ENCODE measurements at places on chromosomes 7 and 10. TPM values are rescaled to one million over a fixed set of nuclear protein-coding genes. Genes with fewer than 3 reads are reported as not detected.
A peak's percentile ranks its signal among the peaks of the same experiment; 100 is the strongest.

GRCh38 chr10:47123716-47124288 is 176.2 kb upstream of the GDF10 start:
- DNase-seq: no peak

DNA sequence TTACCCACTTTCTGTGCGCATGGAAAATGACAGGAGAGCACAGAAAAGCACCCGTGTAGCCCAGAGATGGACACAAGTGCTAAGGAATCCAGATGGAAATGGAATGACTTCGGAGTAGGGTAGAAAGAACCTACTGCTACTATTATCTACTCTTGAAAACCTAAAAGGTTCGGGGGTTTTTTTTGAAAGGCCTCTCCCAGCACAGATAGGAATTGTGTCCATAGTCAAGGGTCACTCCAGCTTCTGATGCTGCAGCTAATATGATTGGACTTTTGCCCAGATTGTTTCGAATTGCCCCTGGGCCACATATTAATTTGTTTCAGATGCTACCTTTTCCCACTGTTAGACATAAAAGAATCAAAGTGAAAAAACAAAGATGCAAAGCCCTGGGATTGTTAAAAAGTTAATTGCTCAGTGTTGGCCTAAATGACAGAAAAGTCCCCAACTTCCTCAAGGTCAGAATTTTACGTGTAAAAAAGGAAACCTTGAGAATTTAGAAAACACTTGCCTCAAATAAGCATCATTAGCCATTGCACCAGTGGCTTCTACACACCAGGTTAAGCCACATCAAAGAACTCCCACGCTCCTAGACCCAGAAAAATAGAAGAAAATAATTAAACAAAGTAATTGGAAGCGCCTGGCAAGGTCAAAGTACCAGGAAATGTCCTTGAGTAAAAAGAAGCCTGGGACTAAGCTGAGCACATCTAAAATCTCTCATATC is 40.8 kb upstream of the INSIG1 start:
- DNase-seq: no peak

- no peak for DNase-seq
Observed at GRCh38 chr10:15370856-15371701, at the start of gene FAM171A1. Gene FAM171A1 (minus strand): TSS chr10:15371289. CDS start chr10:15371052, 237 bp downstream.

DNA sequence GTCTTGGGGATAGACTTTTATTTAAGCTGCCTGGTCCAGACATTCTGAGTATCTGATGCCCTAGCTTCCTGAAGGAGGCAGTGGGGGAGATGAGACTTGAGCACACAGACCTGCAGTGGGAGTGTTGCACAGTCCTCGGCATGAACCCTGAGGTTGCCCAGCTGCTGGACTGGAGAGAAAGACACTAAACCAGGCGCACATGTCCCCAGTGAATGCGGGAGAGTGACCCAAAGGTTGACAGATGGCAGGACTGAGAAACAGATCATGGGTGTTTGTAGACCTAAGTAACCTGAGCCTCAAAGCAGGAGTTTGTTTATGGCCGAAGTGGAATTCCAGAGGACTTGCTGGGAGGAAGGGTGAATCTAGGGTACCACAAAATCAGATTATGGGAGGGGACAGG is 15.7 kb upstream of the MSRB2 start:
- no peak for DNase-seq

- DNase-seq: no peak
Observed at GRCh38 chr10:125441151-125441550, 241.8 kb downstream of the TEX36 start.

DNA sequence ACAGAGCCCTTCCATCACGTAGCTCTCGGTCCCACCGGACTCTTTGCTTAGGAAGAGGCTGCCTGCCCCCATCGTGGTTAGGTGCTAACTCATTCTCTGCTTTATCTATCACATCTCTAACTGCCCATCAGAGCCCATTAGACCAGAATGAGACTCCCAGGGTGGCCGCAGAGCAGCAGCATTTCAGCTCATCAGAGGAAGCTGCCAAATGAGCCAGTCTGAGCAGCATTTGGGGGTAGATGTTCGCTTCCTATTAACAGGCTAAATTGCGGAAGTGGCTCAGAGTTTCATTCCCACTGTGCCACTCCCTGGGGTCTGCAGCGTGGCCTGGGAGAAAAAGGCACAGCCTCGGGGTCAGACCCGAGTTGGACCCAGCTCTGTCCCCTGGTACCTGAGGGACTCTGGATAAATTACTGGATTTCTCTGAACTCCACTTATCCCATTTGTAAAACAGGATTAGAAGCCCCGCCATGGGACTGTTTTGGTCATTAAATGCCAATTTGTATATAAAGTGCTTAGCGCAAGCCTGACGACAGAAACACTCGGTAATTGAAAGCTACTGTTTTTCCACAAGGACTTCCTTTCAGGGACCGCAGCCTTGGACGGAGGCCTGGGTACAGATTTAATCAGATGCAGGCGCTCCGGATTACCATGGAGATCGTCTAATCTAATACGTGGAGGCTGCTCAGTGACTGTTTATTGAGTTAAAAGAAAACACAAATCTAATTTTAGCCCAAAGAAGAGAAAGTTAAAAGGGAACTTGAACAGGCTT is 73.8 kb upstream of the PRLHR start:
- DNase-seq: peak; percentile 68

DNA sequence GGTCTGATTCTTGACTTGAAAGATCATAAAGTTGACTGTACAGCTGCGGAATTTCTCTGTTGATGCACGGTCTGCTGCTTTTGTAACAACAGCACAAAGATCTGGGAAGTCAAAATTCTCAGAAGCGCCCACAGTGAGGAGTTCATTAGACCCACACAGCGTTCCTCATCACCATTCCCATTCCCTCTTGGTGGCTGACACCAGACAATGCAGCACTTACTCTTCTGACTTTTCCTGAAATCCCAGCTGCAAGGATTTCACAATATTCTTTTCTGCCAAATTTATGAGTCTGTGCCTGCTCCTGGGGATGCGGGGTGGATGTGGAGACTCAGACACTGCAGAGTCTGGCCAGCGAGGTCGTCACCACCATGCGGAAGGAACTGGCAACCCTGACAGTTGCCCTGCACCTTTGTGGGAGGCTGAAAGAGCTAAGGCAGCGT is 233.9 kb downstream of the FANK1 start:
- peak; percentile 16 for DNase-seq

- no peak for DNase-seq
Observed at GRCh38 chr10:42868530-42868929, 85.9 kb downstream of the BMS1 start.

DNA sequence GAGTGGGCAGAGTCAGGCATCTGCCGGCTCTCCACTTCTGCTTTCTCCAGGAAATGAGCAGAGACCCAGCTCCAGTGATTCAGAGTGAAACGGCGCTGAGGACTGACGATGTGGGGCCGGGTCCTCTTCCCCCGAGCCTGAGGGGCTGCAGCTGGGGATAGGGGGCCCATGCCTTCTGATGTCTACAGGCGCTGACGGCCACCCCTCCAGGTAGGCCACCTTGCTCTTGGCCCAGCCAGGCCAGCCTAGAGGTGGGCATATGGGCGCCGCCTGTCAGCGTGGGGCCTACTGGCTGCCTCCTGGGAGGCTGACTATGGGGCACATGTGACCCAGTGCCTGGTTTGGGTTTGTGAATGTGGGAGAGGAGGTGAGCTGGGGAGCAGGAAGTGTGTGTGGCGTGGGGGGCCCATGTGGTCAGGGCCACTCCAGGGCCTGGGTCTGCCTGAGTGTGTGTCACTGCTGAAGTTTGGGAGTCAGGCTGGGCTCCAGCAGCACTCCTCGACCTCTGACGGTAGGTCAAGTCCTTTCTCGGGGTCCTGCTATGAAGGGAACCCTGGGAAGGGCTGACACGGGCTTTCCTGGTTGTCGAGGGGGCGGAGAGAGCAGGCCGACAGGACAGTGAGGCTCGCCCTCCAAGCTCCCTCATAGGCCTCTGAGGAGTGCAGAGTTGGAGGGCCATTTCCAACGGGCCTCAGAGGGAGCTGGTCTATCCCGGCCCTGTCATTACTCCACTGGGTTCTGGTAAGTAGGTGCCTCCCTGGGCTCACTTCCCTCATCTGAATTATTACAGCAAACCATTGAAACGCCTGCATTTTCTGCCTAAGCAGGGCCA is at the start of gene WDFY4:
Gene WDFY4 (plus strand): TSS at position 82 of the 832 bp plus-strand sequence. CDS start 24,860 bp downstream, outside the sequence.
- no peak for DNase-seq

DNA sequence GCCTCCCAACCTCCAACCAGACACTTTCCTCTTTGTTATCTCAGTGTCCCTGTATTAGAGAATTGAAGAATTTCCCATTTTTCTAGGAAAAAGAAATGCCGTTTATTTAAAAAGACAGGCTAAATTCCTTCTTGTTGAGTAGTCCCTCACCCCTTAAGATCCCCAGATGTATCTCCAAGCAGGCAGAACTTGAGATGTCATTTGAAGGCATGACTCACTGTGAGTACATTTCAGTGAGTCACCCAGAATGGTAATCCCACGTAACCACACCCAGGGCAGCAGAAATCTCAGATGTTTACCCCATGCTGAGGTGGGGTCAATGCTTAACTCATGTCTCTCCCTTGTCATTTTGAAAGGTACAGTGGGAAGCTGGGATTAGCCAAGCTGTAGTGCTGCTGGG is 4.4 kb downstream of the ZNF655 start:
- no peak for DNase-seq

DNA sequence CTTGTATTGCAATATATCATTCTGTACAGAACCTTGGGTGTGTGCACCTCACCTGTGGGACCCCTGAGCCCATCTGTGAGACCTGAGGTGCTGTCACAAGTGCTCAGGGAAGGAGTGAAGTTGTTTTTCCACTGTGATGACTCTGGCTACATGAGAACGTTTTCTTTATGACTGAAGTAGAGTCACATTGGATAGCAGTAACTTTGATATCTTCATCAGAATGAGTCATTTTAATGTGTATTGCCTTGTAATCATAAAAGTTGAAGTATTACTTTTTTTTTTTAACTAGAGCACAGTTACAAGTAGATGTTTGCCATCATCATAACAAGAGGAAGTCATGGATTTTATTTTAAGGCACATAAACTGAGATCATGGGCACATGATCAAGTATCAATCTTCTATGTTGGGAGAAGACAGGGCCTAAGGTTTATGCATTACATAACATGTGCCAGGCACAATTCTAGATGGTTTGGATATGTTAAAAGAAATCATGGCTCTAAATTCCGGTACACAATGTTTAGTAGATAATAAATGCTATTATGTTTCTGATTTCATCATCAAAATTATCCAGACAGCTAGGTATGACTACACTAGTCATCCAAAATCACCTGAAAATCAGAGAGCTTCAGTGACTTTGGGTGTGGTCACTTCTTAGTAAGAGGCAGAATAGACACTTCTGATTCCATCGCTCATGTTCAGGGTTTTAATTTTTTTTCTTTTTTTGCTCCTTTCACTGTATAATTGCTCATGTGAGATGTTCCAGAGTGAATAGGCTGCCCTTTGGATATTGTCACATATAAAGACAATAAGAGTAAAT is 82.7 kb upstream of the KLF6 start:
- DNase-seq: no peak

DNA sequence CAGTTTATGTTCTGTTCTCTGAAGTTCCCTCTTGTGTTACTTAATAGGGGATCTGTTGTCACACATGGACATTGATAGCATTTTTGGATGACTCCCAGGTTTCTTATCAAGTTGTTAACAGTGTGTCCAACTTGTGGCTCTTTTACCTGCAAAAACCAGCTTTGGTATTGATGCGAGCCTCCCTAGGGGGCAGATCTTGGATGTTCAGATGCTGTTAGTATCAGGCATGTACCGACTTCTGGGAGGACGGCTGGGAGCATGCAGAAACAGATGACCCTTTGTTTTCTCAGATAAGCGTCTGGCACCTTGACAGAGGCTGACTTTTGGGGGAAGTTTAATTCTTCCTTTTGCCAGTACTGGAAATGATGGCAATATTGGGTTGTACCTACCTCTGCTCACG is 2.2 kb downstream of the PLPP4 start:
- DNase-seq: no peak

DNA sequence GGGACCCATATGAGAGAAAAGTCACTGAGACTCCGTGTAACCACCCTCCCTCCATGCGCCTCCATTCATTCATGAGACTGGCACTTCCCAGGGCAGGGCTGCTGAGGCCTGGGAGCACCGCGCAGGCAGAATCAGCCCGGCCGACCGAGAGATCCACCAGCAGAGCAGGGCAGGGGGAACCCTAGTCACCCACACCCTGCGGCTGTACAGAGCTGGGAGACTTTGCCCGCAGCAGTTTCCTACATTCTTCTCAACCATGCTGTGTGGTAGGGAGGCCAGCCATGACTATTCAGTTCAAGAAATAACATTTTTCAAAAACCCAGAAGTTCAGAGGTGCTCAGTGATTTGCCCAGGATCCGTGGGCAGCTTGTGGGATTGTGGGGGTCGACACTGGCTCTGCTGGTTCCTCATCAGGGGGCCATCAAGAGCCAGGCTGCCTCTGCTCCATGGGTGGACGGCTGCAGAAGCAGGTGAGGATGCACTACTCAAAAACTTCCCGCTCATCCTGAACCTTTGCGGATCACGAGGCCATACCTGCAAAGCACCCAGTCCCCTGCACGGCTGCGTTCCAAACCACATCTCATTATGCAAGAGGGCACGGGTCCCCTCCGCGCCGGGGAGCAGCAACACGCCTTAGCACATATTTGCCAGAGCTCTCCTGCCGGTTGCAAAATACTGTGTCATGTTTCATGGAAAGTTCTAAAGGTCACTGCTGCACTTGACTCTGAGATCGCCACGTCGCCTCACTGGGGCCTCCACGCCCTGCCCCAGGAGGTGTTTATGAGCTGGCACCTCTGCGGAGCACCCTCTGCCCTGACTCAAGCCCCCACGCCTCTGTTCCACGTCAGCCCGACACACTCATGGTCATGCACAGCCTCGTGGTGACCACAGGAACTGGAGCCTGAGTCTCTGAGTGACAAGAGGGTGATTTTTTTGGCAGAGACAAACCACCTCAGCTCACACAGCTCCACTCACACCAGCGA is 132.0 kb downstream of the PRKAG2 start:
- no peak for DNase-seq

DNA sequence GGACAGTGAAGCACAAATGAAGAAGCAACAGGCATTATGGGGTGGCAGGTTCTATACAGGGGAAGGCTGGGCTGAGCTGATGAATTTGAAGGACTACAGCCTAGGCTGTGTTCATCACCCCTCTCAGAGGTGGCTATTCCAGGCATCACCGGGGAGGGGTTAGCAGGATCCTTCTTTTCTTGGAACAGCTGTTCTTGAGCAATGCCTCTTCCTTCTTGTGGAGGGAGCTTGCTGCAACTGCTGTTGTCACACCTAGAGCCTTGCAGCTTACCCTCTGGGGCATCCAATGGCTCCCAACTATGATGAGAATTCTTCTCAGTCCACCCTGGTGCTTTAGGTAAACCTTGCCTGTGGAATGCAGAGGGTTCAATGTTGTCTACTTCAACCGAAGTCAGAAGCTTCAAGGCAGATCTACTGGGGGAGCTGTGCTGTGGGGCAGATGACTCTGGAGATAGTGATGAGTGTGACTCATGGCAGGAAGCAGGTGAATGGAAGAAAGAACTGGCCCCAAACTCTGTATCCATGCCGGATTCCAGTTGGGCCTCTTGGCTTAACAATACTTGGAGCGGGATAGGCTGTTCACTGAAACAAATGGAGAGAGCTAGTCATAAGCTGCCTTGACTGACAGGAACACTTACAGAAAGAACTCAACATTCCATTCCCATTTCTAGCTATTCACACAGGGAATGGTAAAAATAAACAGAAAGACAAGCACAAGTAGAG is 21.5 kb upstream of the PPP3CB start:
- DNase-seq: no peak

GRCh38 chr10:114990586-114990985 is 52.6 kb downstream of the TRUB1 start:
- DNase-seq: no peak

- no peak for DNase-seq
Observed at GRCh38 chr7:67523713-67524112, 527.1 kb downstream of the TYW1 start.

The AQP1 gene
- 222 TPM for polyA plus RNA-seq

The PKD2L1 gene
- polyA plus RNA-seq: 0.08 TPM

The PPP3CB gene
- 64.0 TPM for polyA plus RNA-seq

The OR6V1 gene
- polyA plus RNA-seq: not detected

The NANOS1 gene
- 4.8 TPM for polyA plus RNA-seq

Data from renal cortex interstitium (tissue), 15 donors.